Colonic mucosa (tissue), 4 donors: ENCODE measurements at places on chromosomes 13 and 19. TPM values are rescaled to one million over a fixed set of nuclear protein-coding genes. Genes with fewer than 3 reads are reported as not detected.

The ZNF729 gene
- total RNA-seq: not detected

The ZNF808 gene
- 27.9 TPM for total RNA-seq

The ASPDH gene
- not detected for total RNA-seq

DNA sequence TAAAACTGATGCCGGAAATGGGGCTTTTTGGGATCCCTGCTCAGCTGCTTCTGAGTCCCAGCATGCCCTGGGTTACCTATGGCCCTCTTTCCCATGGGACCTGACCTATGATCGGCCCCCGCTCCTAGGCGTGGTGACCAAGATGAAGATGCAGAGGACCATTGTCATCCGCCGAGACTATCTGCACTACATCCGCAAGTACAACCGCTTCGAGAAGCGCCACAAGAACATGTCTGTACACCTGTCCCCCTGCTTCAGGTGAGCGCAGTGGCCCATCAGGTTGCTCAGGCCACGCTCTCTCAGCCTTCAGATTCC, 1.5 kb downstream of the RPS11 start:
- H3K27ac ChIP-seq: peak overlapping the region; percentile 94
- DNase-seq: no peak
- peaks cover 7% of the 10 kb centered on the region for H3K36me3 ChIP-seq
